Peyer's patch (tissue), 4 donors: ENCODE measurements at places on chromosomes 2 and 18. TPM values are rescaled to one million over a fixed set of nuclear protein-coding genes. Genes with fewer than 3 reads are reported as not detected.

NT5DC4 gene
- 5.8 TPM for total RNA-seq

DNA sequence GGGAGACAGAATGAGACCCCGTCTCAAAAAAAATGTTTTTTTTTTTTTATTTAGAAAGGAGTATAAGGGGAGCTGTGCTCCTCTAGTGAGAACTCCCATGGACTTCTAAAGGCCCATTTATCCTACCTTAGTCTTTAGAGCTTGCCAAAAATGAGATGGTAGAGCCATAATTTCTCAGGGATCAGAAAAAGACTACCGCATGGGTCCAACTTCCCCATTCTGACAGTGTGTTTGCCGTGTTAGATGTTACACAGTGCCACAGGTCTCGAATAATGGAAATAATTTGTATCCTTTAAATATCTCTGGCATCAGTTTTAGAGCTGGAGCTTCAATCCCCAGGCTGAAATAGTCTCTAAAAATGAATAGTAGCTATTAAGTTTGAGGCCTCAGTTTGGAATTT is 6.0 kb upstream of the SLC39A10 start:
- H3K27me3 ChIP-seq: no peaks in the 10 kb centered on the region
- no peak overlapping the region for H3K4me3 ChIP-seq
- H3K36me3 ChIP-seq: no peaks in the 10 kb centered on the region
- H3K27ac ChIP-seq: no peak overlapping the region

ITGA4 gene
- 8.2 TPM for total RNA-seq

BOLL gene
- total RNA-seq: not detected

SKA1 gene
- 0.66 TPM for total RNA-seq

DNA sequence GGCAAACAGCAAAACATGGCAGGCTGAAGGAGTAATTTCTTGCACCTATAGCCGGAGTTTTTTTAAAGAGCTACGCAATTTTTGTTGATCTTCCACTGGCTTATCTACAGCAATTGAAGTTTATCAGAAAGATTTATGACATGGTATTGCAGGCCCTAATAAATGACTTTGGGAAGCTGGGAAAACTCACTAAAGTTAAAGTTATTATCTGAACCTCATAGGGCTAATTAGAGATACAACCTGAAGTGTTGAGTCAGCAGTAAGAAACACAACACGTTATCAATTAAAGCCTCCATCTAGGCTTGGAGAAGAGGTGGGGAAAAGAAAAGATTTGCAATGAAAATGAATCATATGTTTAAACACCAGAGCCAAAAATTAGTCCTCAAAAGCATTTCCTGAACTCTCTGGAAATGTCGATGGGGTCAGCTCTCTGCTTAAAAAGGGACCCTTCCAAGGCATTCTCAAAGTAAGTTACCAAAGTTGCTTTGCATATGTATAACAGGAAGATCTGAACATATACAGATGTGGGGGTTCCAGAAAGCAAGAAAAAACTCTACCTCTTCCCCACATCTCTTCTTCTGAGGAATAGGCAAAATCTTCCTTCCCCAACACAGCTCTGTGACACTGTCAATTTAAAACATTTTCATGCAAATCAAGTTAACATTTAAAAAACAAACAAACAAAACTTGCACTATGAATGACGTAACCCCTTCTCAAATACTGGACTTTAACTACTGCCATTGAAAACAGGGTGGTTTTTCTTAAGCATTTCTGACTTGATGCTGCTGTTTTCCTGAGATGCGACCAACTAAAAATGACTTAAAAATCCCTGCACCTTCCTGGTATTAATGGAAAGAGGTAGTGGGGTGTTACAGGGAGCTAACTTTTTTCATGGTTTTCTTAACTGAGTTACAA is 915.6 kb downstream of the NRXN1 start:
- H3K4me3 ChIP-seq: no peak overlapping the region
- no peaks in the 10 kb centered on the region for H3K4me1 ChIP-seq
- H3K36me3 ChIP-seq: no peaks in the 10 kb centered on the region
- no peak for DNase-seq
- H3K27ac ChIP-seq: no peak overlapping the region
- no peaks in the 10 kb centered on the region for H3K27me3 ChIP-seq

DNA sequence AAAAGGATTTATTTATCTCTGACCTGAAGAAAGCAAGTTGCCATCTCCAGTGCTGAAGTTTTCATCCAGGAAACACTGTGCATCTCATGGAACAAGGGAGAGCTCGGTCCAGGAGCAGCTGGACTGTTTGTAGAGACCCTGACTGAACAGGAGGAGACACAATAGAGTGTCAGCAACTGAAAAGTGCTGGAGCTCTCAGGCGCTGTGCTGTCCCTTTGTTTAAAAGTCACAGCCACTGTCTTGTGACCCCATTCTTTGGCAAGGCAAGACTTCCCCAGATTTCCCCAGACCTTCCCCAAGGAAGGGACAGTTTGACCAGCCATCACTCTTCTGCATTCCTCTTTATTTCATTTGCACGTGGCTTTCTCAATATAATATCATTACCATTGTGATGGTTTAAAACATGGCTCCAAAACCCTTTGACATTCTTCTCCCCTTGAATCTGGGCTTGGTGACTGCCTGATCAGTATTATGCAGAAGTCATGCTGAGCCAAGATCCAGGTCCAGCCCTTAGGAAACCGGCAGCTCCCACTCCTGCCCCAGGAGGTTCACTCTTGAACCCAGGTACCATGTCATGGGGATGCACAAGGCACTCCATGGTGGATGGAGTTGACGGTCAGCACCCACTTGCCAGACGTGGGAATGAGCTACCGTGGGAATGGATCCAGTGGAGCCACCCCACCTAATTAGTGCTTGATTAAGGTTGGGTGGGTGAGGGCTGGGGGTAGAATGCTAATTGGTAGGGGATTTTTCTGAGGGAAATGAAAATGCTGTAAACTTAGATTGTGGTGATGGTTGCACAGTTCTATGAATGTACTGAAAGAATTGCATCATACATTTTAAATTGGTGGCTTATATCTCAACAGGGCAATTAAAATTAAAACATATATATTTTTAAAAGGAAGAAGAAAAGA is 497.9 kb upstream of the RAB6C start:
- no peak overlapping the region for H3K27ac ChIP-seq
- no peak for DNase-seq
- H3K27me3 ChIP-seq: no peaks in the 10 kb centered on the region
- no peaks in the 10 kb centered on the region for H3K36me3 ChIP-seq

GRCh38 chr18:76875390-76876325 is 53.3 kb downstream of the ZNF236 start:
- no peaks in the 10 kb centered on the region for H3K36me3 ChIP-seq
- H3K27me3 ChIP-seq: no peaks in the 10 kb centered on the region
- no peaks in the 10 kb centered on the region for H3K4me1 ChIP-seq

- no peak overlapping the region for H3K4me3 ChIP-seq
- H3K4me1 ChIP-seq: no peaks in the 10 kb centered on the region
- no peaks in the 10 kb centered on the region for H3K27me3 ChIP-seq
- no peak for DNase-seq
These were observed 58.2 kb upstream of the PPM1B start for GRCh38 chr2:44110444-44110843.

- no peak overlapping the region for H3K27ac ChIP-seq
- H3K4me3 ChIP-seq: no peak overlapping the region
- H3K4me1 ChIP-seq: no peaks in the 10 kb centered on the region
- H3K27me3 ChIP-seq: no peaks in the 10 kb centered on the region
- no peaks in the 10 kb centered on the region for H3K36me3 ChIP-seq
- no peak for DNase-seq
These were observed 34.1 kb upstream of the GRB14 start for GRCh38 chr2:164655336-164655735.

DNA sequence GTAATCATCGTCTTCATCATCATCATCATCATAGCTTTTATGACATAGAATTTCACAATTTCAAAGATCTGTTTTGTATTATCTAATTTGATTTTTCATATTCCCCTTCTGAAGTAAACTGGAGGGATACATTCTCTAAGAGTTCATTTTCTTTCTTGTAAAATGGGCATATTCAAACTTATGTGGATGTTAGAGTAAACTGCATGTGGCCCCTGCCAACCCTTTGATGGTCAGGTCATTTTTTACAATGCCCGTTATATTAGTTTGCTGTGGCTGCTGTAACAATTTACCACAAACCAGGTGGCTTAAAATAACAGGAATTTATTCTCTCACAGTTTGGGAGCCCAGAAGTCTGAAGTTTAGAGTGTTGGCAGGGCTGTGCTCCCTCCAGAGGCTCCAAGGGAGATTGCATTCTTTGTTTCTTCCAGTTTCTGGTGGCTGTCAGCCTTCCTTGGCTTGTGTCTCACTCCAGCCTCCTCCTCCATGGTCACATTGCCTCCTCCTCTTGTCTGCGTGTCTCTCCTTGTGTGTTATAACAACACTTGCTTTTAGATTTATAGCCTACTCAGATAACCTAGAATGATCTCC is 127.5 kb upstream of the MMADHC start:
- no peak overlapping the region for H3K27ac ChIP-seq
- H3K36me3 ChIP-seq: no peaks in the 10 kb centered on the region
- no peaks in the 10 kb centered on the region for H3K4me1 ChIP-seq
- no peaks in the 10 kb centered on the region for H3K27me3 ChIP-seq
- H3K4me3 ChIP-seq: no peak overlapping the region

GRCh38 chr18:25308381-25308780 is 43.6 kb downstream of the ZNF521 start:
- no peaks in the 10 kb centered on the region for H3K36me3 ChIP-seq
- no peak for DNase-seq
- H3K4me1 ChIP-seq: no peaks in the 10 kb centered on the region
- H3K27ac ChIP-seq: no peak overlapping the region

DNA sequence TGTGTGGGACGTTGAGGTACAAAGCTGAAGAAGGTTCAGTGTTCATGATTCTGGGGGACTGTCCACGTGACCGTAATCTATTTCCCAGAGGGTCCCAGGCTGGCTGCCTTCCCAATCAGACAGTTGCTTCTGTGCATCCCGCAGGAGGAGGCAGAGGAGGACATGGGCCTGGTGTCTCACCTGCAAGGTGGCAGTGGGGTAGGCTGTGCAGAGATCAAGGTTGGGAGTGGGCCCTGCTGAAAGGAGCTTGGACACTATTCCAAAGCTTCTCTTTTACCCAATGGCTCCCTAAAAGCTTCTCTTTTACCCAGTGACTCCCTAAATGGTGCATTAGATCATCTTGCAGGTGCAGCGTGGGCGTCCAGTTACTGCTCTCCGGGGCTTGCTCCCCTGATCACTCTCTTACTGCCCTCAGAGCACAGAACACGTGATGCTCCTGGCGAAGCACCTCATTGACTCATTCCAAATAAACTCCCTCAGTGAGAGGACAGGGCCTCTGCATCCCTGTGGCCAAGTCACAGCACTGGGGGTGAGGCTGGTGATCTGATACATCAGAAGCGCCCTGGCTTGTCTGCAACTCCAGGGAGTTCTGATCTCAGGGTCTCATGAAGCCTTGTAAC is 41.5 kb downstream of the RNF144A start:
- H3K27me3 ChIP-seq: no peaks in the 10 kb centered on the region
- no peaks in the 10 kb centered on the region for H3K4me1 ChIP-seq
- no peaks in the 10 kb centered on the region for H3K36me3 ChIP-seq
- H3K27ac ChIP-seq: no peak overlapping the region

DNA sequence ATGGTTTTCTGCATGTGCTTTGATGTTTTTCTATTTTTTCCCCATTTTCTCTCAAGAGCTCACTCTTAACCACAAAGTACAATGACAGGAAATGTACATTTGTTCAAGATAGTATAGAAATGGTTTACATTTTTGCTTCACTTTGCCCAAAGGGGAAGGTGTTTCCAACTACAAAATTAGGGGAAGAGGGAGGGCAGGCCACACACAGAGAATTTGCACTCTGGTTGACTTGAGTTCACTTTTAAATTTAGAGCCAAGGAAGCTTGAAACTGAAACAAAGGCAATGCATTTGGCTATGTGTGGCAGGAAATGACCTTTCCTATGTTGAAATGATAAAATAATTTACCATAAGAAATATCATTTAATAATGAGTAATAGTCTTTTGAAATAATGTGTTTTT is 19.1 kb upstream of the VIT start:
- no peaks in the 10 kb centered on the region for H3K27me3 ChIP-seq
- DNase-seq: no peak
- no peak overlapping the region for H3K4me3 ChIP-seq
- no peaks in the 10 kb centered on the region for H3K4me1 ChIP-seq
- H3K36me3 ChIP-seq: no peaks in the 10 kb centered on the region

GPR39 gene
- 37.0 TPM for total RNA-seq

ANKRD62 gene
- not detected for total RNA-seq

DNA sequence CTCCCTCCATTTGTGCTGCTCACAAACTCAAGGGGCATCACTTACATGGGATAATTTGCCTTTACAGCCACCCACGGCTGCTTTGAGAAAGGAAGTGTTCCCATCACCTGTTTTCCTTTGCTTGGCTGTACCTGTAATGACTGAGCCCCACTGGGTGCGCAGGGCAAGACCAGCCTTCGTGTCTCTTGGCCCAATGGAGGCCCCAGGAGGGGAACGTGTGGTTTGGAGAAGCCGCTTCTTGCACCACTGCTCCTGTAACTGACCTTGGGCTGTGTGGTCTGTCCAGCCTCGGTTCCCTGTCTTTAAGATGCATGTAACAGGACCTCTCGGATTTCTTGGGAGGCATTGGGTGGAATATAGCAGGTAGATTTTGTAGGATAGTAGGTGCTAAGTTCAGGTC is 41.1 kb downstream of the LDLRAD4 start:
- no peak for DNase-seq
- no peaks in the 10 kb centered on the region for H3K36me3 ChIP-seq
- H3K4me1 ChIP-seq: no peaks in the 10 kb centered on the region
- H3K4me3 ChIP-seq: no peak overlapping the region
- H3K27me3 ChIP-seq: no peaks in the 10 kb centered on the region
- no peak overlapping the region for H3K27ac ChIP-seq

PRKAG3 gene
- total RNA-seq: not detected

GRCh38 chr18:4721545-4721944 is 266.4 kb upstream of the DLGAP1 start:
- no peaks in the 10 kb centered on the region for H3K4me1 ChIP-seq
- no peak for DNase-seq
- H3K4me3 ChIP-seq: no peak overlapping the region

GKN2 gene
- not detected for total RNA-seq

GRCh38 chr18:38019292-38019691 is 453.7 kb upstream of the CELF4 start:
- H3K27me3 ChIP-seq: no peaks in the 10 kb centered on the region
- no peak overlapping the region for H3K4me3 ChIP-seq
- H3K27ac ChIP-seq: no peak overlapping the region

HSBP1L1 gene
- 45.5 TPM for total RNA-seq

GALR1 gene
- not detected for total RNA-seq

GRCh38 chr2:209422191-209422754 is 1.6 kb upstream of the MAP2 start:
- no peaks in the 10 kb centered on the region for H3K4me1 ChIP-seq
- DNase-seq: no peak
- no peaks in the 10 kb centered on the region for H3K36me3 ChIP-seq
- H3K4me3 ChIP-seq: no peak overlapping the region
- no peak overlapping the region for H3K27ac ChIP-seq

DNA sequence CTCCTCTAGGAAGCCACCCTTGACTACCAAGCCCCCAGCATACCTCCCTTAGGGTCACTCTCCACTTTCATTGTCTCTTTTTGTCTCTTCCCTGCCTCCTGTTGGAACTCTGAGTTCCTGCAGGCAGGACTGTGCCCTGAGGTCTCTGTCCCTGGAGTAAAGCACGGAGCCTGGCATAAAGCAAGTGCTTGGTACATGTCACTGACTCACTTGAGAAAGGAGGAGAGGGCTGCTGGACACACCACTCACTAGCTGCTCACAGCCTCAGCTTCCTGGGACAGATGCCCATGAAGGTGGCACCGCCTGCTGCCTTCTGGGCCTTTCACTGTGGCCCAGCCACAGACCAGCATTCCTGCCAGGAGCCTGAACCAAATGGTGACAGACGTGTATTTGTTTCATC is 64.4 kb downstream of the RPIA start:
- no peaks in the 10 kb centered on the region for H3K4me1 ChIP-seq
- H3K27ac ChIP-seq: no peak overlapping the region
- H3K36me3 ChIP-seq: peaks cover 24% of the 10 kb centered on the region
- H3K27me3 ChIP-seq: no peaks in the 10 kb centered on the region
- DNase-seq: no peak

AGXT gene
- total RNA-seq: not detected
